ENCODE measurements at places on chromosomes 11 and 22.

- DNase-seq = no peak
Observed at GRCh38 chr22:38843201-38843656, 599 bp downstream of the NPTXR start.

- DNase-seq = no peak
Observed at GRCh38 chr11:116981266-116981885, 116.9 kb downstream of the SIK3 start.

DNA sequence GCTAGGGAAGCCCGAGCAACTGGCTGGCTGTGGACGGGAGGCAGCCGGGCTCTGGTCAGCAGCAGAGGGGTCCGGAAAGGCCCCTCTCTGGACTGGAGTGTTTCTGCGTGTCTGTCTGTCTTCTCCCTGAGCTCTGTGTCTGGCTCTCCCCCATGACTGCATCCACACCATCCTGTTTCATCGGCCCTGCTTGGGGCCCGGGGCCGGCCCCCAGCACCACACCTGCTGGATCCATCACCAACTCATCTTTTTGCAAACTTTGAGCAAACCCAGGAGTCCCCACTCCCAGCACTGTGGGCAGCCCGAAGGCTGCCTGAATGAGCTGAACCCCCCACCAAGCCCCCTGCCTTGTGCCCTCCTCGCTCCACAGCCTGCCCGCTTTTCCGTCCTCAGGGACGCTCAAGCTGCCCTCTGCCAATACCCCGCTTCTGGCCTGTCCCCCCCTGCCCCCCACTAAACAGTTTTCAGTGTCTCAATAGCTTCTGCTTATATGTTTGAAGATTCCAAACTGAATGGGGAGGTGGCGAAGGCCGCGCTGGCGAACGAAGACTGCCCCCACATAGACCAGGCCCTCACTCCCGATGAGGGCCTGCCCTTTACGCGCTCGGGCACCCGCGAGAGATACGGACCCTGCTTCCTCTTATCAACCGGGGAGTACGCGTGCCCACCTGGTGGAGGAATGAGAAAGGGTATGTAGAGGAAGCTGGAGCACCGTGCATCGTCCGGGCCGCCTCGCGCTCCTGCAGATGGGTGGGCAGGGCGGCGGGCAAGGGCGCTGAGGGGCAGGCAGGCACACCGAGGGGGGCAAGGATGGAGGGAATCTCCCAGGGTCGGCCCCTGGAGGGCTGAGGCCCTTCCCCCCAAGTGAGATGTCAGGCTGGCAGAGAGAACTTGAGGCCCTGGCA is 44.6 kb downstream of the KCNC1 start:
- DNase-seq = no peak

DNA sequence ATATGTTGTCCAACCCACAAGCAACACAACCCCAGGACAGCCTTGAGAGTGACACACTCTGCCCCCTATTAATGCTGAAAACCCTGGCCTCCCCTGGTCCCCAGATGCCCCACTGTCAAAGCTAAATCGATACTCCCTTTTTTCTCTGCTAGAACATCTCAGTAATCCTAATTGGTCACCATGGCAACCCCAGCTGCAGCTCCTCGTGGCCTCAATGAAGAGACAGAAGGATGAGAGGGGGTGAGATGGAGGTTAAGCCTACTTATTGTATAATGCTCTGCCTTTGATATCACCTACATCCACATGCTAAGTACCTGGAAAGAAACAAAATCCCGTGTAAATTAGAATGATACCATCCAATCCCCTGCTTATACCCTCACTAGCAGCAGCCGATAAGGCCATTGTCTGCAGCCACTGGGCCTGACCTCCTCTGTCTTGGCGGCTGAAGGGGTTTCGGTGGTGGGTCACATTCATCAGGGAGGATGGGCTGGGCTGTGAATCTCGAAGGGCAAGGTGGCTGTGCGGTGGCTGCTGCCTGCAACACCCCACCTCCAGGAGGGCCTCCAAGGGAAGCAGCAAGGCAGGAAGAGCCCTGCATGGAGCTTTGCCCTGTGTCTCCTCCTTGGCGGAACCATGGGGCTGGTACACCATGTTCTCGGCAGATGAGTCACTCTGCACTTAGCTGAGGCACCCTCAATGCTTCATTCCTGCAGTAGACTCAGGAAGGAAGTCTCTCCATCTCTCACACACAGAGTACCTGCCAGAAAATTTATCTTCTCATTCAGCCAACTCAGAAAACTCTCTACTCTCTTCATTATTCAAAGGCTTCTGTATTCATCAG is 399.5 kb downstream of the BUD13 start:
- no peak for DNase-seq

DNA sequence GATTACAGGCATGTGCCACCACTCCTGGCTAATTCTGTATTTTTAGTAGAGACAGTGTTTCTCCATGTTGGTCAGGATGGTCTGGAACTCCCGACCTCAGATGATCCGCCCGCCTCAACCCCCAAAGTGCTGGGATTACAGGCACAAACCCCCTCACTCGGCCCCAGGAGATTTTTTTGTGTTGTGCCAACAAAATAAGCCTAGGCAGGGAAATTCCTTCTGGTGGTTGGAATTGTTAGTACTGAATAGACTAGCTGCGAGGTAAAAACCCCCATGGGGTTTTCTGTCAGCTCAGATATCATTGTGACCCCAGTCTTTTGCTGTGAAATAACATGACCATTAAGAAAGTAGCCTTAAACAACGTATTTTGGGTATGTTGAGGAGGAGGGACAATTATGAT is 144.9 kb downstream of the BCR start:
- DNase-seq = no peak

DNA sequence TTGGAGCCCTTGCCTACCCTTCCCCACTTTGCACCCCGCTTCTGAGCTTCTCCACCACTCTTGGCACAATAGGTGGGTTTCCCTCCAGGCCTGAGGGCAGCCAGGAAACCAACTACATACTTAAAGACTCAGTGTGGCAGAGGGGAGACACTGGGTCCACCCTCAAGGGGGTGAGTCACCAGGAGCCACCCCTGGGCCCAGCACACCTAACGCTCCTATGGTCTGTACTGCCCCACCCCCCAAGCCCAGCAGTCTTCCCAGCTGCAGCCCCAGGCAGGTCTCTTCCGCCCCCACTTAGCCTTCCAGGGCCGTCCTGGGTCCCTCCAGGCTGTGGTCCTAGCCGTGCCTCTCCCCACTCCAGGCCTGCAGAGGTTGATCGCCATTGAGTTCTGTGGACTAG is 3.2 kb upstream of the TMPRSS13 start:
- DNase-seq = no peak

- DNase-seq = no peak
Observed at GRCh38 chr11:114559425-114560310, at the start of gene NXPE1. NXPE1 (minus strand) TSS chr11:114559881; CDS start chr11:114551201, 8,680 bp downstream.

GRCh38 chr22:23074451-23074850 is 4.1 kb downstream of the GNAZ start:
- no peak for DNase-seq

- no peak for DNase-seq
Observed at GRCh38 chr22:44583854-44584253, 85.8 kb upstream of the RTL6 start.

- no peak for DNase-seq
Observed at GRCh38 chr11:3605771-3606203, 36.0 kb downstream of the ART5 start.

- DNase-seq = no peak
Observed at GRCh38 chr11:77345621-77346020, 44.1 kb upstream of the GDPD4 start.

DNA sequence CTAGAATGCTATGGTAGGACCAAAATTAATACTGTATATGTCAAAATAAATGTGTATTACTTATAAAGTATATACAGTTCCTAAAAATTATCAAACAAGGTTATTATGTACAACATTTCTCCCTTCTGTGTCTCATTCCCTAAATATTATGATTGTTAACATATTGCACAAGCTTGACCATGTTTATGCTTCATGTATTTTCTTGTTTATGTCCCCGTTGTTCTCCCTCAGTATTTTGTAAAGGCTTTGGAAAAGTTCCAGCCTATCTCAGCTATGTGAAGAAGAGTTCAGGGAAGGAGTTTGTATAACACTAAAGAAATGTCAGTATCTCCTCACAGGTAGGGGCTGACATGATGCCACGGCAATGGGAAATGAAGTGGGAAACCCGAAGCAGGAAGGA is 19.6 kb downstream of the ADM start:
- no peak for DNase-seq

DNA sequence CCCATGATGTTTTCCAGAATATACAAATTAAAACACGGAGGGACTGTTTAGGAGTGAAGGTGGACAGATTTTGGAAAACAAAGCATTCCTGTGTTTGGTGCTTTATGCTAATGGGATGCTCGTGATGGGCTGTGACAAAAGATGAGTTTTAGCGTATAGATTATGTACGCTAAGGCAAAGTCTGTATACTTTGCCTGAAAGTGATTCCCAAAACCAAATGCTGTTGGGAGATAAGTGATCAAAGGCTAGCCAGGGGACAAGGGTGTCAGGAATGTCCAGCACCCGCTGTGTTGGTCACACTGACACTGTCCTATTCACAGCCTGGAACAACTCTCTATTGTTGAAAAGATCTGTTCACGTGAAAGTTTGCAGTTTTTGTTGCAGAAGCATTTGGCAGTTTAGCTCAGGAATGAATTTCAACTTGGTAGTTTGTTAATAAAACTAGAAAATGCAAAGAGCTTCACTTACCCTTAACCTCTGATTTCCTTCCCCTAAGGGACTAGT is 1.5 kb downstream of the JAM3 start:
- DNase-seq = no peak

DNA sequence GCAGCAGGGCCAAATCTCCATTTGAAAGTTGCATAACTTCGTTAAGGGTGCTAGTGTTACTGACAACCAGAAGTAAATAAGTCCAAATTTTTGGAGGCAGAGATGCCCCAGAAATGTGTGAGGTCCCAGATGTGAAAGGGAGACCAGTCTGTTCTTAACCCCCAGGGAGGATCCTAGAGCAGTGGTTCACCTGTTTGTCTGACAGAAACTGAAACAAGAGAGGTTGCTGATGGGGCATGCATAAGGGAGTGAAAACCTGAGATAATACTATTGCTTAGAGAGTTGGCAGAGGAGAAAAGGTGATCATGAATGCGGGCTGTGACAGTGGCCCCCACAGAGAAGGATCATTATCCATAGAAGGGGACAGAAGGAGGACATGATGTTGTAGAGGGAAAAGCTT is 3.8 kb downstream of the CBLIF start:
- DNase-seq = no peak

DNA sequence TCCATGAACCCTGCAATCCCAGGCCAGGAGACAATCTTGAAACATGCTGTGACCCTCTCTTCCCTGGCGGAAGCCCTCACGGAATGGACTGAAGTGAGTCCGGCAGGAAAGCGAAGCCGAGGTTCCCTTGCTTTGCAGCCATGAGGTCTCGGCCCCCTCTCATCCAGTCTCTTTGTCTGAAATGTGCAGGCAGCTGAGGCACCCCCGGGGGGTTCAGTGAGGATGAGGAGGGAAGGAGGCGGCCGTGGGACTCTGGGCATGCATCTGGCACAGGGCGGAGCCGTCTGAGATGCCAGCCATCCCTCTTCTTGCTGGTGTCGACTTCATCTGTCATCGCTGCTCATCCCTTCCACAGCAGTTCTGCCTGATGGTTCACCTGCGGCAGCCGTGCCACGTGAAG is 1485.7 kb downstream of the BRD1 start:
- no peak for DNase-seq

DNA sequence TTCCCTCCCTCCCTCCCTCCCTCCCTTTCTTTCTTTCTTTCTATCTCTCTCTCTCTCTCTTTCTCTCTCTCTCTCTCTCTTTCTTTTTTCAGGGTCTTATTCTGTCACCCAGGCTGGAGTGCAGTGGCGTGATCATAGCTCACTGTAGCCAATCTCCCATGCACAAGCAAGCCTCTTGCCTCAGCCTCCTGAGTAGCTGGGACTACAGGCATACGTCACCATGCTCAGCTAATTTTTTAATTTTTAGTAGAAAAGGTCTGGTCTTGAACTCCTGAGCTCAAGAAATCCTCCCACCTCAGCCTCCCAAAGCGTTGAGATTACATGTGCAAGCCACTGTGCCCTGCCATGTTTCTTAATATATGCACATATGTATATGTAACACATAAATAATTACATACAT is 19.0 kb downstream of the TSKU start:
- DNase-seq = no peak

GRCh38 chr11:73804712-73805111 is 17.0 kb downstream of the MRPL48 start:
- DNase-seq = no peak

DNA sequence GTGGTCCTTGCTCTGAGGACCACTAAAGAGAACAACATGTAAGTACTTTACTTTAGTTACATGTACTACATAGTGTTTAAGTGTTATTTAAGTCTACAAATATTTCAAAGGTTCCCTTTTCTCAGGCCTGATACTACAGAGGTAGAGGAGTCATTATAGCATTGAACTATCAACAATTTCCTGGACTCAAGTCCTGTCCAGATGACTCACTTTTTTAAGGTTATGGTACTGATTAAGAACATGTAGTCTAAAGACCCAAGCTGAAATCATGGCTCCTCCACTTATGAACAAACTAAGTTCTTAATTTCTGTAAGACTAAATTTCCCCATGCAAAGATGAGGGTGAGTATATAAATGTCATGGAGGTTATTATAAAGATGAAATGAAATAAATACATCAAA is 74.7 kb downstream of the NARS2 start:
- DNase-seq = no peak

DNA sequence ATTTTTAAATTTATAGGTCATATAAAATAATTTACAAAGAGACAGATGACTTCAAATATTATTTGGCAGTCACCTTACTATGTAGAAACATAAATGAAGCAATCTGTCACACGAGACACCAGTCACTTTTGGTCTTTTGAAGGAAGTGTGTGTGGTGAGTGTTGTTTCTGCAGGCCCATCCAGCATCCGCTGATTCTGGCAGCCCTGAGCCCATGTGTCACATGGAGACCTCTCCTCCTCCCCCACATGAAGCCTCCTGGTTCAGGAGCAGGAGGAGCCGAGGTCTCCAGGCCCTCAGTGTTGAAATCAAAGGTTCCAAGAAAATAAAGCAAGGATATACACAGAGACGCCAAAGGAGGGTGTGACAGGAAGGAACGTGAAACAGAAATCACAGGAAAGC is 60.1 kb downstream of the ARFGAP3 start:
- no peak for DNase-seq

DNA sequence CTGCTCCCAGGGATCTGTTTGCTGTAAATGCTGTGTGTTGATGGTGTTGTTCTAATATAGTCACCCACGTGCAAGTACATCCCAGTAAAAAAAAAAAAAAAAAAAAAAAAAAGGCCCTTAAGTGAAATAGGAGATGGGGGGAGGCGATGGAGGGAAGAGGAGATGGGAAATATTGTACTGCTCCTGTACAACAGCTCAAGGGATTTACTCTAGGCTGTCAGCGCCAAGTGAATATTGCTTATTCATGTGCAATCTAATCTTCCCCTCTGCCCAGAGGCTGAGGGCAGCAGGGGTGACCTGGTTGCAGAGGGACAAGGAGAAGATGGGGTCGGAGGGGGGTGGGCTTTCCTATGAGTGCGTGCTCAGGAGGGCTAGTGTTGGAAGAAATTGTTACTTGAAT is 206.2 kb upstream of the CADM1 start:
- DNase-seq = no peak

DNA sequence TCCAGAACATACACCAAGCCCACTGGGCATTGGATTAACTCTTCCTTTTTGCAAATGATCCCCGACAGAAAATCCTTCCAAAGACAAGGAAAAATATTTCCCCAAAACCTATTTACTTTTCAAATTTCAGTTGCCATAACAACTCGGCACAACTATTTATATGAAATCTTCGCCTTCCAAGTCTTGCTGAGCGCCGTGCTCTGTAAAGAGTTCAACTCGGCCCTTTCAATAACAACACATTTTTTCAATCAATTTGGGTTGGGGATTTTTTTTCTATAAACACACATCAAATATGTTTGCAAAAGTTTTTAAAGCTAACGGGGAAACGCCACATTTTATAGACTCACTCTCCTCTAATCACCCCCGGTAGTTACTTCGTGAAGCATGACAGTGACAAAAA is 333.8 kb downstream of the MN1 start:
- DNase-seq = no peak
